ENCODE measurements at places on chromosomes 6 and 20. TPM values are rescaled to one million over a fixed set of nuclear protein-coding genes. Genes with fewer than 3 reads are reported as not detected.

The ZSCAN23 gene
- total RNA-seq, result 0.35 TPM

The RFX6 gene
- total RNA-seq, result not detected

The SYCP2L gene
- total RNA-seq, result 0.53 TPM

The OPRL1 gene
- total RNA-seq, result 0.76 TPM

The RIOK1 gene
- total RNA-seq, result 18.8 TPM

The AARS2 gene
- 10.6 TPM for total RNA-seq

The HAO1 gene
- not detected for total RNA-seq

The SDHAF4 gene
- 2.0 TPM for total RNA-seq

The RNF144B gene
- 7.6 TPM for total RNA-seq

The HLA-B gene
- total RNA-seq, result 406 TPM

The WFDC12 gene
- not detected for total RNA-seq

The CCN5 gene
- total RNA-seq, result 22.5 TPM

DNA sequence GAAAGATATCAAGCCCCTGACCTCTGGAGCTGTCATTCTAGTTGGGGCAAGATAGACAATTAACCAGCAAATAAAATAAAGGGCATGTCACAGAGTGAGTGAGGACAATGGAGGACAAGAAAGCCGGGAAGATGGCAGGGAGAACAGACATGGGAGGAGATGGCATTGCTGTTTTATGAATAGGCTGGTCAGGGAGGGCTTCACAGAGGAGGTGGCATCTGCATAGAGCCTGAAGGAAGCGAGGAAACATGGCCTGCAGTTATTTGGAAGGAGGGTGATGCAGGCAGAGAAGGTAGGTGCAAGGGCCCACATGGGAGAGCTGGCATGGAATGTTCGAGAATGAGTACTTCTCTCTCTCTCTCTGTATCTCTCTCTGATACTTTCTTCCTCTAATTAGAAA lies 63.7 kb downstream of the EFCAB8 start:
- no peak for DNase-seq

DNA sequence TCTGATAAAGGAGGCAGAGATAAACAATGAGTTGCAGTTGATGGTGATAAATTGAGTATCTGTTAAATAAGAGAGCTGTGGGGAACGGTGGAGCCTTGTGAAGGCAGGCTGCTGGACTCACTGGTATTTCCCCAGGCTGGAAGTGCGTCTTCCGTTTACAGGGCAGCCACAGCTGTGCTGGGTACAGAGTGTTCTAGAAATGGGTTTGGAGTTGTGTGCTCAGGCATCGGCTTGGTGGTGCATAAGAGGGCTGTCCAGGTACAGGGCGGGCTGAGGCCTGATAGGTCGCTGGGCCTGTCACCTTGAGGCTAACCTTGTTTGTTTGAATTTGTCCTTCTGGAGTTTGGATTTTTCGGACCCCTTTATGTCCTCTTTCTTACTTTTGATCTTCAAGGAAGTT lies 39.3 kb downstream of the ARID1B start:
- DNase-seq, result no peak

DNA sequence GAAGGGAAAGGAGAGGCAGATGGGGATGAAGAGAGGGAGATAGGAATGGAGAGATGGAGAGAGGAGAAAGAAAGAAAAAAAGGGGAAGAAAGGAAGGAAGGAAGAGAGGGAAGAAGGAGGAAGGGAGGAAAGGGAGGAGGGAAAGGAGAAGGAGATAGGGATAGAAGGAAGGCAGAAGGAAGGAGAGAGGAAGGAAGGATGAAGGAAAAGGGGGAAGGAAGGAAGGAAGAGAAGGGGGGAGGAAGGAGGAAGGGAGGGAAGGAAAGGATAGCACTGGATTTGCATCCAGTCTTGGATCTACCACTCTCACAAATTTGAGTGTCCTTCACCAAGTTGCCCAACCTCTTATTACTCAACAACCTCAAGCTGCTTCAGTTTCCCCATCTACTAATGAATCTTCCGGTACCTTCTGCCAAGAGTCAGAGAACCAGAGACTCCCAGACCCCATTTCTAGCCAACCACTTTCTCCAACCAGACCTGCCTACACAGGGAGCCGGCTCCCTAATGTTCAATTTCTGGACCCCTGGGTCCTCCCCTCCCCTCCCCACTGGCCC lies 79.7 kb upstream of the FOXP4 start:
- no peak for DNase-seq

DNA sequence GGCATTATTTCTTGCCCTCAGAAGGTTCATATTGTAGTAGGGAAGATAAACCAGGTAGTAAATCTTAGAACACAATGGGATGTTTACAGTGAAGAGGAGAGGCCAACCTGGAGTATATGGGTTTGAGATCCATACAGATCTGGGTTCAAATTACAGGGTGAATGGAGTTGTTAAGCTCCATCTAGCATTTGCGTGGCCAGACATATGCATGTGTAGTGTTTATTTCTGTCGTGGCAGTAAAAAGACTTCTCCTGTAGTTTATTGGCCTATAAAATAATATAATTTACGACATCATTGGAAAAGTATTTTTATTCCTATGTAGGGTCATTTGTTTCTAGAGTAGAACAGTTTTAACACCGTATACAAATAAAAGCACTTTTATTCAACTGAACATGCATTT lies 25.2 kb upstream of the TULP4 start:
- no peak for DNase-seq

DNA sequence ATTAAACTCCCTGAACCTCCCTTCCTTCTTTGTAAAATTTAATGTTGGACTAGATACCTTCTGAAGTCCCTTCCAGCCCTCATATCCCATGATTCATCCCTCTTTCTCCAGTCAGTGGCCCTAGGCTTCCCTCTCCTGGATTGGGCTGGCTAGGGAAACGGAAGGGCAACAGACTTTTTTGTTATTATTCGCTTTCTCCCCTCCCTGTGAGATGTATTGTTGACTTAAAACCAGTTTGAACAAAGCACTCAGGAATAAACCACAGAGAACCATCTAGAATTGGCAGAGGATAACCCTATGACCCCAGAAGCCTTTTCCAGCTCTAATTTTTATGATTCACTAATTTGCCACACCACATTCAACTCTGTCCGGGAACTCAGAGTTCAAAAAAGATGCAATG lies 239.7 kb upstream of the SUPT3H start:
- no peak for DNase-seq

GRCh38 chr20:45782890-45783289 lies 8.8 kb downstream of the WFDC3 start:
- DNase-seq, result no peak

DNA sequence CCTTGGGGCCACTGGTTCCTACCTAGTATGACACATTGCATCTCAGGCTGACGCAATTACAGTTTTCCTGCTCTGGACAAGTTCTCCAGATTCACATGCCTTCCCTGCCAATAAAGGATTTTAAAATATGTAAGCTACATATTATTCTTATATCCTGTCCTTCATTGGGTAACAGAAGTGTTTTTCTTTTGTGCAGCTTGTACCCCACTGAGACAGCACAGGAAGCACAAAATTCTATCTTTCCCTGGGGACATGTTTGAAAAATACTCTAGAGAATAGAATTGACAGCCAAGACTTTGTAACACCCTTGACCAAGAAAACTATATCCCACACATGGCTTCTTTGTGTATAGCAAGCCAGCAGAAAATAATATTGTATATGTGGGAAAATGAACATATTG lies 456.8 kb downstream of the MAFB start:
- no peak for DNase-seq

- DNase-seq, result no peak
Observed at GRCh38 chr6:56532766-56533551, 109.7 kb downstream of the DST start.

- DNase-seq, result no peak
Observed at GRCh38 chr6:24477070-24477469, 12.3 kb downstream of the GPLD1 start.

GRCh38 chr20:59948828-59949720 lies 8.9 kb downstream of the FAM217B start:
- no peak for DNase-seq

DNA sequence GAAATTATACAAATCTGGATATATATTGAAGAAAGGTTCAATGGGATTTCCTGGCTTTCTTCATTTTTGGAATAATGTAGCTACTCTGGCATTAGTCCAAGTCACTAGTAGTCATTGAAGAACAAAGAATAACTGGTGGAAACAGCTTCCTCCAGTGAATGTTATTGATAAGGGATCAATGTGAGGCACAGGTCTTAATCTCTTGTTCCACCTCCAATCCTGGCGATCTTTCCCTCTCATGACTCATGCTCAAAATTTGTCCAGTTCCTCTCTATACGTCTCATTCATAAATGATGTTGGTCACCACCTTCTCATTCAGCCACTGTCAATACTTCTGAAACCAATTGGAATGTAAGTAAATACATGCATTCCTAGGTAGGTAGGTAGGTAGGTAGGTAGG lies 185.0 kb upstream of the BMP2 start:
- no peak for DNase-seq

DNA sequence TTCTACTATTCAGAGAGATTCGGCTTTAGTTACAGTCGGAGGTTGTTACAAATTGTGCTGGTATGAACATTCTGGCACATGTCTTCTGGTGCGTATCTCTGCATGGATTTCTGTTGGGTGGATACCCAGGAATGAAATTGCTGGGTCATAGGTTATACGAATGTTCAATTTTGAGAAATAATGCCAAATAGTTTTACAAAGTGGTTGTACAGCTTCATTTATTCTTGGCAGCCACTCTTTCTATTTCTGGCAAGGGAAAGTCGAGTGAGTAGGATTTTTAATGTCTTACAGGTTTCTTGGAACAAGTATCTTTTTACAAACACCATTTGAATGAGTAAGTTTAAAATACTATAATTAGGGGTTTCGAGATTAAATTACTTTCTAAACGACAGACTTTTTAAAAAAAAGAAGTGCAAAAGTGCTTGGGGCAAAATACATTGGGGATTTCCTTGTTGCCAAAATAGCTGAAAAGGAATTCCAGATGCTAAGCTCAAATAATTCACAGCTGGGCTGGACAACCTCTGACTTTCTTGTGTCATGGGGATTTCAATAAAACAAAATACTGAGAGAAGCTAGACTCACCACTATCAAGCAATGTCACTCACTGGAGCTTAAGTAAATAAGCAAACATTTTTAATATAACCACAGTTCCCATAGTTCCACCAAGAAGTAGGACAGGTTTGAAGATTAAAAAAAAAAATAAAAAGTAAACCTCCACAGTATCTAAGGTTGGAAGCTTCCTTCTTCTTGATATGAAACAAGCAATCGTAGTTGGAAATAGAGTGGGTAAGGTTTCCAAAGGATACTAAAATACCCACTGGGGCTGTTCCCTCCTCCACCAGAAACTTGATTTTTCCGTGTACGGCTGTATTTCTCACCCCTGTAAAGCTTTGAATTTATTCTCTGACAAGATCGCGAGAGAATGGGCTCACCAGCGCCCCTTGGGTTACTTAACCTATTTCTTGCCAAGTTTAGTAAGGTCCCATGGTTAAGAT lies 21.6 kb upstream of the GFOD1 start:
- no peak for DNase-seq

DNA sequence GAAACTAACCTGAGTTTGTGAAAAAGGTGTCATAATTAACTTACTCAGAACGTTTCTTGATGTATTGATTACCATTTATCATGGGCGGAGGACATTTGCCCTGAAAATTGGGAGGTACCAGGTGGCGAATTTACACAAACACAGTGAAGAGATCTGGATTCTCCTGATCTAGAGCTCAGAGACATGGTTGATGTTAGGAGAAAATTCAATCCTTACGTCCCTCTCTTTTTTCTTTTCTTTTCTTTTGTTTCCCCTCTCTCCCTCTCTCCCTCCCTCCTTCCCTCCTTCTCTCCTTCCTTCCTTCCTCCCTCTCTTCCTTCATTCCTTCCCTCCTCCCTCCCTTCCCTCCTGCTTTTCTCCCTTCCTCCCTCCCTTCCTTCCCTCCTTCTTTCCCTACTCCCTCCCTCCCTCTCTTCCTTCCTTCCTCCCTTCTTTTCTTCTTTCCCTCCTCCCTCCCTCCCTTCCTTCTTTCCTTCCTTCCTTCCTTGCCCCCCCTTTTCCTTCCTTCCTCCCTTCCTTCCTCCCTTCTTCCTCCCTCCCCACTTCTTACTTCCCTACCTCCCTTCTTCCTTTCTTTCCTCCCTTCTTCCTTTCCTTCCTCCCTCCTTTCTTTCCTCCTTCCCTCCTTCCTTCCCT lies 234.1 kb downstream of the OTOR start:
- DNase-seq, result no peak

DNA sequence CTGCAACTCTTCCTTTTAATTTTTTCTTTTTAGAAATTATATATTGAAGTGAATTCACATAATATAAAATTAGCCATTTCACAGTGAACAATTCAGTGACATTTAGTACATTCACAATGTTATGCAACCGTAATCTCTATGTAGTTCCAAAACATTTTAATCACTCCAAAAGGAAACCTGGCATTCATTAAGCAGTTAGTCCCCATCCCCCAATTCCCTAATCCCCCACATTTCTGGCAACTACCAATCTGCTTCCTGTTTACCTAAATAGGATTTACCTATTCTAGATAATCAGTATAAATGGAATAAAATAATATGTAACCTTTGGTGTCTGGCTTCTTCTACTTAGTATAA lies 8.5 kb upstream of the DDX27 start:
- DNase-seq, result no peak

- no peak for DNase-seq
Observed at GRCh38 chr20:41048461-41049301, 20.1 kb downstream of the TOP1 start.

DNA sequence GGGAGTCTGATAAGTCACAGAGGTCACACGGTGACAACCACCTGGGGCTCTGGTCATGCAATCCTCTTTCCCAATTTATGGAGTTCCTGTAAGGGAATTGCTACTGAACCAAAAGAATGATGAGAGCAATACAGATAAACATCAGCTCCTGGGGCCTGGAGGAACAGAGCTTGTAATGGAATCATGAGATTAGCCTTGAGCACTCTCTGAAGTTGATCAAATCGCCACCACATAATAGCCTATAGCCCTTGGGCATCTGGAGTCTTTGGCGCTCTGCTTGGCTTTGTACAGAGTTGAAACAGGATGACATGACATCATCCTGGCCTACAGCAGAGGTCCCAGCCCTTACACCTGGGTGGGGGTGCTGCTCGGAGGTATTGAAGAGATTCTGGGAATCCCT lies 154.3 kb upstream of the DTNBP1 start:
- DNase-seq, result no peak

DNA sequence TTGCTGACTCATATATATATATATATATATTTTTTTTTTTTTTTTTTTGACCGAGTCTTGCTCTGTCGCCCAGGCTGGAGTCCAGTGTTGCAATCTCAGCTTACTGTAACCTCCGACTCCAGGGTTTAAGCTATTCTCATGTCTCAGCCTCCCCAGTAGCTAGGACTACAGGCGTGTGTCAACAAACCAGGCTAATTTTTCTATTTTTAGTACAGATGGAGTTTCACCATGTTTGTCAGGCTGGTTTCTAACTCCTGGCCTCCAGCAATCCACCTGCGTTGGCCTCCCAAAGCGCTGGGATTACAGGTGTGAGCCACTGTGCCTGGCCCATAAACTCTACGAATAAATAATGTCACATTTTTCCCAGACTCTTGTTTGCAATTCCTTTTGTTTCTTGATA lies 4.8 kb downstream of the LRP11 start:
- DNase-seq, result no peak

- DNase-seq, result no peak
Observed at GRCh38 chr20:62736026-62736406, 27.4 kb downstream of the NTSR1 start.

- DNase-seq, result no peak
Observed at GRCh38 chr6:109347779-109348178, 34.5 kb downstream of the CD164 start.

All from esophagus squamous epithelium (tissue), 5 donors.